ENCODE measurements at places on chromosomes 7 and 10. TPM values are rescaled to one million over a fixed set of nuclear protein-coding genes. Genes with fewer than 3 reads are reported as not detected.

UCMA gene
- not detected for total RNA-seq

ZNF727 gene
- not detected for total RNA-seq

ENO4 gene
- total RNA-seq: 1.3 TPM

KCNH2 gene
- total RNA-seq: 73.7 TPM

ZNF804B gene
- total RNA-seq: 0.10 TPM

DYDC2 gene
- total RNA-seq: not detected

GRK5 gene
- 77.6 TPM for total RNA-seq

WNT16 gene
- not detected for total RNA-seq

IPMK gene
- 7.6 TPM for total RNA-seq

RGS10 gene
- 311 TPM for total RNA-seq

PTPRE gene
- 2.6 TPM for total RNA-seq

NKX2-3 gene
- not detected for total RNA-seq

NCF1 gene
- total RNA-seq: 0.54 TPM

Data from glutamatergic neuron (in vitro differentiated cells).